NK-92 treated with Interleukin-12 subunit alpha and Interleukin-12 subunit beta, amount 100 ng/mL, for 24 hours (cell line): ENCODE measurements at places on chromosomes 7 and 10.

DNA sequence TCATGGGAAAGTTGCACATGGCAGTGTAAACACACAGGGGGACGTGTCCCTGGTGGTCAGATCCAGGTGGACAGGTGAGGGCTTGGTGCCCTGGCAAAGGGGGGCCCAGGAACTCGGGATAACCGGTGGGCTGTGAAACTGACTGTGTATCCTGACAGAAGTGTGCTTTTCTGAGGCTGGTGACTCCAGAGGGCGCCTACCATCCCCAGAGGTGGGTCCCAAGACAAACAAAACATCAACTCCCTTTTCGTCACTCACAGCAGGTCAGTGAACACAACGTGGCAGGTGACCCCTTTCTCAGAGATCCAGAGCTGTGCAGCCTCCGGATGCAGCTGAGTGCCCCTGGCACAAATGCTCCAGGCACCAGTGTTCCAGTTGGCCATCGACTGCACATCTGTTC lies 56.0 kb upstream of the DDC start:
- DNase-seq = no peak

DNA sequence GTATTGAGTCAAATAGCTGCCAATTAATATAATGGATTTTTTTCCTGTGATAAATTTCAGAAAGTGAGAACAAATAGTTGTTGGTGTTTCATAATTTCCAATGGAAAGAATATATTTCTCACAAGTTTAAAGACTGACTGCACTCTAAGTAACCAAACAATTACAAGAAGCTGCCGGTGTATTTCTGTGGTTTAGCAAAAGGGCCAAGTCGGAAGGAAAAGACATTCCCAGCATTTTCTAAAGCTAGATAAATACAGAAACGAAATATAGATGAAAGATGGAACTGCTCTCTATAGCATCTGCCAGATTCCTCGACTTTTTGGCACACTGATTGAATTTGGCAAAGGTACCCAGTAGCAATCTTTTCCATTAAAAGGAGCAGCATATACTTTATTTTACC lies 92.7 kb upstream of the MKX start:
- no peak for DNase-seq

- DNase-seq = no peak
Measured at GRCh38 chr7:1537535-1538412, 7.3 kb downstream of the MAFK start.

- DNase-seq = no peak
Measured at GRCh38 chr7:152624228-152624627, 51.7 kb downstream of the XRCC2 start.

DNA sequence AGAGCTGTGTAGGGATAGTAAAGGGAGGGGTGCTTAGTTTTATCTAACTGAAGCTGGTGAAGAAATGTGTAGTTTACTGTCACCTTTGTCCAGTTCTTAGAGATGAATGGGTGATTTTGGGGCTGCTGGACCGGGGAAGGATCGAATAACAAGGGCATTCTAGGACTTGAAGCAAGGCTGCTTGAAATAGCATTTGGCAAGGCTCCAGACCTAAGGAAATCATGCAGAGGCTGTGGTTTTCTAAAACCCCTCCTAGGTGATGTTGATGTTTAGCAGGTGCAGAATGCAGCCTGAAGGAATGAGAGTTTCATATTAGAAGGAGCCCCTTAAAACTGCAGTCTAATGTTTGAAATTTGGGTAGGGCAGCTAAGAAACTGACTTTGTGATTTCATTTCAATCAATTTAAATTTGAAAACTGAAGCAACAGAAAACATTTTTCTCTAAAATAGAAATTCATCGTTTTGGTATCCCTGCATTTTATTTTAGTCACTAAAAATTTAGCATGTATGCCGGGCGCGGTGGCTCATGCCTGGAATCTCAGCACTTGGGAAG lies 68.5 kb downstream of the TET1 start:
- no peak for DNase-seq

- no peak for DNase-seq
Measured at GRCh38 chr10:70750156-70750703, 34.9 kb downstream of the TBATA start.

- no peak for DNase-seq
Measured at GRCh38 chr10:27747096-27747451, 1.5 kb upstream of the MKX start.

DNA sequence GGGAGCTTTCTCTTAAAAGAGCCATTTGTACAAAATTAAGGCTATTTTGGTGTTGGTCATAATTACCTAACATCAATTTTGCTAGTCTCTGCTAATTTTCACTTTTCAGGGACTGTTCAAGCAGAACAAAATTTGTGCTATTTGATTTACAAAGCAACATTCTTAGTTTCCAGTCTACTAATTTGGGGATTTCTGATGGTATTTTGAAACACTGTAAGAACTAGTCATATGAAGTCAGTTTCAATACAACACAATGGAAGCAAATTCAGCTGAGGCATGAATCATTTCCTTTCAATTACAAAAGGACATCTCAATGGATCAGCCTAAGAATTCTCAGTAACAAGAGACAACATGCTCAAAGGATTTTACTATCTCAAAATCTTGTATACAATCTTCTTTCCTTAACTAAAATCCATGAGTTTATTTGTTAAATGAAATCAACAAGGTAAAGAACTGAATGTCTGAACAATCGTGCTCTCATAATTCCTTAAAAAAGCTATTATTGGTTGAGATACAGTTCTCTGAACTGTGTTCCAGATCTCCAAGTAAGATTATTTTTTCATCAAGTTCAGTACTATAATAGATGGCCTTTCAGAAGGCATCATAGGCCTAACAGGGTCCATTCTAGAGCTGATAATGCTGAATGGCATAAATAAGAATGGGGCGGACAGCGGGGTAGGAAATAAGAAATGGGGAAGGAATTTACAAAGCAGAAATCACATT lies 144.6 kb downstream of the NRCAM start:
- DNase-seq = no peak

DNA sequence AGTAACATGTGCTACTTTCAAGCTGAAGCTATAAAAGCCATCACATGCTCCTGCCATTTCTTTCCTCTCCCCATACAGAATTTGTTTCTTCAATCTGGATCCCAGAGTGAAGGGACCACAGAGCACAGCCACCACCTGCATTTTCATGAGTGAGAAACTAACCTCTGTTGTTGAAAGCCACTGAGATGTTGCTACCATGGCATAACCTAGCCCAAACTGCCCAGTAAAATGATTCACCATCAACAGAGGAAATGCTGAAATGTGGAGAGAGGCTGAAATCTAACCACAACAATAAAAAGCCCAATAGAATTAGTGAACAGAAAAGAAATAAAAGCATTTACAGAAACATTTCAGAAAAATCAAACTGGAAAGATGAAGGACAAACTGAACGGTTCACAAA lies 125.2 kb downstream of the AMPH start:
- no peak for DNase-seq

DNA sequence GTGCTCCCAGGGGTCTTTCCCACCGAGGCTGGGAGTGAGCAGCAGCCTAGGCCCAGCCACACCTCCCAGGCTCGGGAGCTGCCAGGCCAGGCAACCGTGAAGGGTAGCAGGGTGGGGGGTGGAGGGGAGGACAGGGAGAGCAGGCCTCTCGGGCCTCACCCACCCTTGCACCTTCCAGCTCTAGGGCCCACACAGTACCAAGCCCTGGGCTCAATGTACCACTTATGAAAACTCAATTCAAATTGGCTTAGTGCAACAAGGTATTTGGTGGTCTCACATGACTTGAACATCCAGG lies 127.4 kb downstream of the FAM53B start:
- no peak for DNase-seq

DNA sequence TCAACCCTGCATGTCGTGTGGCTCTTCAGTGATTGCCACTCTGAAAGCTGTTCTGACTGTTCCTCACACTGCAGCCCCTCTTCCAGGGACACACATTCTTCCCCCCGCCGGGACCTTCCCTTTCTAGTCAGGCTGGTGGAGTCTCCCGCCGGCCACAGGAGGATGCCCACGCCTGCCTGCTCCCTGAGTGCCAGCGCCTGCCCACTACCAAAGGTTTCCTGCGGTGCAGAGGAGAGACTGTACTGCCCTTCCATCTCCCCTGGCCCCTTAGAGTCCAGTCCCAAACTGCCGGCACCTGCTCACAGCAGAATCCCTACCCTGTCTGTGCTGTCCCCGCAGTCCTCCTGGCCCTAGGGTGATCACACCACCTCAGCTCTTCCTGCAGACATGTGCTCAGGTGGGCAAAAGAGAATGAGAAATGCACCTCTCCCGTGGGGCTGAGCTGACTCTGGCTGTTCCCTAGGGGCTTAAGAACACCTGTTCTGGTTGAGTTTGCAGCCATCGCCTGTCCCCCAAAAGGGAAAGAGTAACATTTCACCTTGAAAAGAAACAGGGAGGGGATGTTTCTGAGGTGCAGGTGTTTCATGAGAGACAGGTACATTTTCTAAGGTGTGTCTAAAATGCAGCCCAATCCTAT lies 1.4 kb downstream of the PODXL start:
- no peak for DNase-seq

DNA sequence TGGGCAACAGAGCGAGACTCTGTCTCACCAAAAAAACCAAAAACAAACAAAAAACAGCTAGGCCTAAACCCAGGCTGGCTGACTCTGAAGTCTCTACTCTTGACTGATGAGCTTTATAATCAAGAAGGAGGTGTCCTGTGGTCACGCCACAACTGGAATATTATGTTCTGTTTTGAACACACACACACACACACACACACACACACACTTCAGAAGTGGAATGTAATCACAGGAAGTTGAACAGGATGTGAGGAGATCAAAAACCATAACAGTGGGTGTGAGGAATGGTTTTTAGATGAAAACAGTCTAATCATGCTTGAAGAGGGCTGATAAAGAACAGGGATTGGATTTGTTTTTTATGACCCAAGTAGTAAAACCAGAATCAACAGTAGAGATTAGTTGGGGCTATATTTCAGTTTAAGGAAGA lies 51.1 kb upstream of the IL6 start:
- DNase-seq = no peak

- DNase-seq = no peak
Measured at GRCh38 chr10:10044922-10045764, 972.5 kb upstream of the CELF2 start.
